Naive thymus-derived CD8-positive, alpha-beta T cell (primary cell): ENCODE measurements at places on chromosomes 7 and 10.
A peak's percentile ranks its signal among the peaks of the same experiment; 100 is the strongest.

- peak overlapping the region; percentile 77 for H3K27ac ChIP-seq
- H3K36me3 ChIP-seq: no peaks in the 10 kb centered on the region
- H3K4me3 ChIP-seq: no peak overlapping the region
- peaks cover 15% of the 10 kb centered on the region for H3K4me1 ChIP-seq
Observed at GRCh38 chr7:1579481-1580421, 9.9 kb upstream of the PSMG3 start.

DNA sequence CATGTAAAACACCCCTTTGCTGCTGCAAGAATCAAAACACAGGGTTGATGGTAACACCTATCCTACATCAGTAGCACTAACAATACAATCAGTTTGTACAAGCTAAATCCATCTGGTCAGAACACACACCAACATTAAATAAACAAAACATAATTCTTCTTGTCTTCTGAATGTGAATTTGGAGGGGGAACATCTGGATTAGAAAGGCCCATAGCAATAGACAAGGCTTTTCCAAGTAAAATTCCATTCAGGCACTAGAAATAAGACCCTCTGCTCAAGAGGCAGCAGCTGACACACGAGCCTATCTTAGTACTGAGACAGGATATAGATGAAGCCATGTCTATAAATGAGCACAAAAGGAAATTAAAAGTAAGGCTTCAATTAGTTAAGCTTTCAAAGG is 839.9 kb upstream of the LRRTM3 start:
- no peak overlapping the region for H3K4me3 ChIP-seq
- no peak for DNase-seq
- H3K27ac ChIP-seq: no peak overlapping the region
- H3K4me1 ChIP-seq: no peaks in the 10 kb centered on the region
- no peaks in the 10 kb centered on the region for H3K36me3 ChIP-seq
- no peaks in the 10 kb centered on the region for H3K27me3 ChIP-seq

- no peak overlapping the region for H3K27ac ChIP-seq
- no peaks in the 10 kb centered on the region for H3K4me1 ChIP-seq
- peaks cover 8% of the 10 kb centered on the region for H3K36me3 ChIP-seq
Observed at GRCh38 chr7:66333443-66333842, 128.3 kb downstream of the TPST1 start.

DNA sequence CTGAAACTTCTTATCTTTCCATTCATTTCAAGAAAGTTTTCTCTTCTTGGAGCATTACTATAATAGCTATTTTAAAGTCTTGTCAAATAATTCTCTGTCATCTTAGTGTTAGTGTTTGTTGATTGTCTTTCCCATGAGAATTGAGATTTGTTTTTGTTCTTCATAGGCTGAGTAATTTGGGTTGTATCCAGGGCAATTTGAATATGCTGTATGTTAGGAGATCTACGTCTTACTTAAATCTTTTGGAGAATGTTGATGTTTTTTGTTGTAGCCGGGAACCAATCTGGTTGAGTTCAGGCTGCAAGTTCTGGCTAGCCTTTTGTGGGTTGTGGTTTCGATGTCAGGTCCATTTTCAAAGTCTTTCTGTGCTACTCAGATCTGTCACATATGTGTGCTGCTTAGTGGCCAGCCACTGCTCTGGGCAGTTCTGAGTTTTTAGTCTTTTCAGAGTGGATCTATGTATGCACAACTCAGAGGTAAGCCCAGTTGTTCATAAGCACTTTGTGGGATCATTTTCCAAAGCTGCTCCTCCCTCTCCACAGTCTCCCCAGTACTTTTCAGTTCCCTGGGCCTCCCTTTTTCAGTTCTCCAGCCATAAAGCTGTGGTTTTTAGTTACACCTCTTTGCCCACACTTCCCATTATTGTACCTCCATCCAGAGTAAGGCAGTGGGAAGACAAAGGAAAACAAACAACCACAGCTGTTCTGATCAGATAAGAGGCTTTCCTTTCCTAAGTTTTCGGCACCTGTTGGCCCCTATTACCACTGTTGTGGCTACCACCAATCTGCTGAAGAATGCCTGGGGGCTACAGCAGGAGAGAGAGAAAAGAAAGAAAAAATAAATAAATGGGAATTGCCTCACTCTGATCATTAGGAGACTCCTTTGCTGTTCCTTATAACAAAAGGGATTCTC is 4.7 kb upstream of the CCNJ start:
- H3K36me3 ChIP-seq: peaks cover 5% of the 10 kb centered on the region
- DNase-seq: no peak
- no peak overlapping the region for H3K27ac ChIP-seq
- H3K4me1 ChIP-seq: peaks cover 13% of the 10 kb centered on the region
- H3K4me3 ChIP-seq: no peak overlapping the region
- peaks cover 23% of the 10 kb centered on the region for H3K27me3 ChIP-seq

- H3K27me3 ChIP-seq: no peaks in the 10 kb centered on the region
- H3K27ac ChIP-seq: peak overlapping the region; percentile 85
- H3K4me1 ChIP-seq: peaks cover 47% of the 10 kb centered on the region
- H3K4me3 ChIP-seq: no peak overlapping the region
Observed at GRCh38 chr10:14736600-14737081, 38.1 kb downstream of the FAM107B start.
